HFFc6 (cell line): ENCODE measurements at places on chromosomes 1 and 21. TPM values are rescaled to one million over a fixed set of nuclear protein-coding genes. Genes with fewer than 3 reads are reported as not detected.

DNA sequence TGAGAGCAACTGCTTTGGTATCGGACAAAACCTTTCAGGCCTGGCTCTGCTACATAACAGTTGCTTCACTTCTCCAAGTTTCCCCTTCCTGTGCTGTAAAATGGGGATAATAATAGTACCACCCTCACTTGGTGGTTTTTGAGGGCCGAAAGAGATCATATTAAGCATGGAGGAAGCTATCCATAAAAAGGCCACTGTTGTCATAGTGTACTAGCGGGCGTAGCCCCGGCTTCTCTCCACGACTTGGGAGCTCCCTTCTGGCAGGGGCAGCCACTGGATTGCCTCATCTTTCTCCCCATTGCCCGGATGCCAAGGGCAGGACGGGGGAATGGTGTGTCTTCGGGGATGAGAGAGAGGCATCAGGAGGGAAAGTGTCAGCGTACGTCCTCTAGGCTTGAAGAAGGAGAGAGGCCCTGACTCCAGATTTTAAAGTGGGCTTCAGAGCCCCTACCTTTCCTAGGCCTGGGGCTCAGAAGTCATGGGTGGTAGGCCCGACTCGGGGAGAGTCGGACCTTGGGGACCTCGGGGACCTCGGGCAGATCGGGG is 548 bp upstream of the MFSD2A start:
- DNase-seq, result no peak

DNALI1 gene
- total RNA-seq, result 0.99 to 2.5 TPM (median 2.4 TPM) in 3 replicates

GRCh38 chr1:221712198-221712684 is 29.6 kb downstream of the DUSP10 start:
- DNase-seq, result peak; percentile 78

OR2L8 gene
- not detected in 3 replicates for total RNA-seq

DNA sequence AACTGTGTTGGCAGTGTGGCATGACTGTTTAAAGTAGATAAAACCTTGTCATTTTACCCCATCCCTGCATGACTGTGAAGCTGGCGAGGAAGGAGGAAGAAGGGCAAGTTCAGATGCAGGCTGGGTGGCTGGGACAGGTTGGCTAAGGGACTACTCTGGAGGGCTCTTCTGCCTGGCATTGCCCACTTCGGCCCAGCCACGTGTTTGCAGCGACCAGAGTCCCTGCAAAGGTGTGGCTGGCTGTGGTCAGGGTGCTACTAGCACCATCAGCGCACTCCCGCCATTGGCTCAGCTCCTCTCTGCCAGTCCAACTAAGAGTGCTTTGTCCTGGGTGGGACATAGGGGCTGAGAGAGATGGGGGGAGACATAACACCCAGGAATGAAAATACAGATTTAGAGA is 7.2 kb downstream of the C1orf115 start:
- DNase-seq, result no peak

KCNJ10 gene
- not detected in 3 replicates for total RNA-seq

LRRN2 gene
- total RNA-seq, result not detected in 3 replicates

DNA sequence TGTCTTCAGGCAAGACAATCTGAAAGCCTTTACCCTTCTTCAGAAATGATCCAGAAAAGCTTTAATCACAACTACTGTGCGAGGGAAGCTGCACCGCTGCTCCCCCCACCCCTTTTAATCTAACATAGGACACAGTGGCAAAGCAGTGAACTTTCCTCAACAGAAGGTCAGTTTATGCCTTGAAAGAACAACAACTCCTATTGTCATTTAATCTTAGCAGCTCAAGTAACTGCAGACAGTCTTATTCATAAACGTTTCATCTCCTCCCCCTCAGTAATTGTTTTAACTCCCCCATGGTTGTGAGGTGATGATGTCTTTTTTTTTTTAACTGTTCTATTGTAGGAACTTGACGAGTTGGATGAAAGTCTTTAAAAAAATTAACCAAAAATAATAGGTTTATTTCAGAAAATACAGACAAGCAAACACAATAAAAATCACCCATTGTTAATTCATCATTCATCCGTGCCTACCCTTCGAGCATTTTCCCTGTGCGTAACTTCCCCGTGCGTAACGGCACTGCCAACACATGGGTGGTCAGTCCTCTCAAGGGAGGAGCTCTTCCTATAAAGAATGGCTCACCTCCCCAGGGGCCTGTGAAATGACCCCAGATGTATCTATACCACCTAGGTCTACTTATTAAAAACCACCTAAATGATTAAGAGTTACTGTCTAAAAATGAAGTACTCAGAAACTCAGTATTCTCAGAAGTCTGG is 3.3 kb upstream of the ADAR start:
- no peak for DNase-seq

GRCh38 chr1:21801100-21801499 is 11.0 kb upstream of the LDLRAD2 start:
- peak; percentile 26 for DNase-seq

PPM1J gene
- total RNA-seq, result 1.1 to 1.7 TPM (median 1.3 TPM) in 3 replicates
